ENCODE measurements at places on chromosomes 3 and 15.

DNA sequence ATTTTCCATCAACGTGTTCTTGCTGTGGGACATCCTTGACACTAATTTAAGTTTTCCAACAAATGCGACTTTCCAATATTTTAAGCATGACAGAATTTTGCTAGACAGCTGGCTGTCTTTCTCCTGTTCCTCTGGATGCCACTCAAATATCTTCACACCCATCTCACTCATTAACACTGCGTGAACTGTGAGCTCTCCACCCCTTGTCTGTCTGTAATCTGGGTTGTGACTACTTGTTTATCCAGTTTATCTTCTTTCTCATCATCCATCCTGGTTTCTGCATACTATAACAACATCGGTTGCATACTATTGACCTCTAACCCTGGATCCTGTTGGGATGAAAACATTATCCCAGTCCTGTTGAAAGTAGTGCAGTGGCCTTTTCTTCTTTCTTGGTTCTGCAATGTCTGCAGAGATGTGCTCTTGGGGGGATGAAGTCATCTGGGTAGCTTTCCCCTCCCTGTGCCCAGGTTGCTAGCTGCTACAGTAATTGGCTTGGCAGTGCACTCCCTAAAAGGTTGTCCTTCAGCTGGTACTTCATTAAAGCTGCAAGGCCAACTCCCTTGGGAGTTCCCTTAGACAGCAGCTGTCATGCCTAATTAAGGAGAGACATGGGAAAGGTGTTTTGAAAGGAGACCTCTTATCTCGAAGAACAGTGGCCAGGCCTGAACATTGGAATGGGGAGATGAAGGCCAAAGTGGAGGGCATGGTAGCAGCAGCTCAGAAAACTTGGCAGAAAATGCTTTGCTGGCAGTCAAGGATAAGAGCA, 24.7 kb downstream of the KAT2B start:
- no peak for DNase-seq

- no peak for DNase-seq
Measured at GRCh38 chr3:169539856-169540255, 123.7 kb downstream of the MECOM start.

GRCh38 chr3:54214845-54215244, 92.5 kb downstream of the CACNA2D3 start:
- DNase-seq: no peak

GRCh38 chr3:13353506-13353905, 66.6 kb downstream of the NUP210 start:
- DNase-seq: no peak
